ENCODE measurements at places on chromosomes 7 and 10.

- DNase-seq: no peak
- no peaks in the 10 kb centered on the region for H3K36me3 ChIP-seq
- peaks cover 25% of the 10 kb centered on the region for H3K27me3 ChIP-seq
- H3K4me3 ChIP-seq: no peak overlapping the region
- no peaks in the 10 kb centered on the region for H3K4me1 ChIP-seq
- no peak overlapping the region for H3K27ac ChIP-seq
Observed at GRCh38 chr10:3592424-3592823, 192.6 kb downstream of the KLF6 start.

GRCh38 chr10:124176349-124177179 is 83.2 kb upstream of the CHST15 start:
- H3K27ac ChIP-seq: no peak overlapping the region
- no peak for DNase-seq
- H3K4me3 ChIP-seq: no peak overlapping the region
- H3K27me3 ChIP-seq: peaks cover 8% of the 10 kb centered on the region

DNA sequence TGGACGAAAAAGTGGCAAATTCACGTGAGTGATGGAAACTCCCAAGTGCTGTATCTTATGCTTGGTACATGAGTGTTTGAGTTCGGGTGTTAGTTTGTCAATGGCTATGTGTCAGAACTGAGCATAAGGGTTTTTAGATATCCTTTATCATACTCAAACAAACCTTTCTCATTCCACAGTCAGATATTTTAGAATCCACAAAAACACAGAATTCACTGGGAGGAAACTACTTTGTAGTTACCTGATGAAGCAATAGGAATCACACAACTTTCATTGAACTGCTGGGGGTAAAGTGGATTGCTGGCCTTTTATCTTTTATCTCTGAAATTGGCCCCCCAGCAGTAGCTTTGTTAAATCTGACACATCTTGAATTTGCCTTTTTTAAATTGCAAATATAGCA is 64.0 kb downstream of the DKK1 start:
- H3K27ac ChIP-seq: no peak overlapping the region
- no peak overlapping the region for H3K4me3 ChIP-seq
- no peaks in the 10 kb centered on the region for H3K27me3 ChIP-seq
- H3K4me1 ChIP-seq: no peaks in the 10 kb centered on the region
- H3K36me3 ChIP-seq: no peaks in the 10 kb centered on the region

GRCh38 chr10:125455431-125455830 is 227.5 kb downstream of the TEX36 start:
- no peaks in the 10 kb centered on the region for H3K27me3 ChIP-seq
- no peak overlapping the region for H3K4me3 ChIP-seq
- no peaks in the 10 kb centered on the region for H3K4me1 ChIP-seq
- H3K27ac ChIP-seq: no peak overlapping the region

DNA sequence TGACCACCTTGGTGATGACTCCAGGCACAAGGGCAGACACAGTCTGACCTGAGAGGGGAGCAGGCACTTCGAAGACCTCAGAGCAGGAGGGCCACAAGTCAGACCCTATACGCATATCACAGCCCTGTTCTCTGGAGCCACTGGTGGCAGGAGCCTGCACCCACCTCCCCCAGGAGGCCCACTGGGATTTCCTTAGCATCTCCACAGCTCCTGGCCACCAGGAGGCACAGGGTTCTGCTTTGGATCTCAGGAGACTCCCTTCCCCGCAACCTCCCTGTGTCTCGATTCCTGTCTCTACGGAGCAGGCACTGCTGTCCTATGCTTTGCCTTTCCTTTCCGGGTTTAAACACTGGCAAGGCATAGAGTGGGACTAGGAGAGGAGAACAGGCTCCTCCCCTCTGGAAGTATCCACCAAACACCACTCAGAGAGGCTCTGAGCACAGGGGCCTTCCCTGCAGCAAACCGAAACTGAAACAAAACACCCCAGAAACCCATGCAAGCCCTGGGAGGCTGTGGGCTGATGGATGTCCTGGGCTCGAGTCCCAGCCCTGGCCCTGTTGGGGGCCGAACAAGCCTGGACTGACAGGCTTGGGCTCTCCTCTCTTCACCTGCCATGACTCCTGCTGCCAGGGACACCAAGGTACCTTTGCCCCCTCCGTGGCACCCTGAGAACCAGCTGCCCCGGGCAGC is 166.3 kb downstream of the NEURL1 start:
- H3K27me3 ChIP-seq: no peaks in the 10 kb centered on the region
- peaks cover 8% of the 10 kb centered on the region for H3K4me1 ChIP-seq
- DNase-seq: peak; percentile 66
- H3K36me3 ChIP-seq: peaks cover 17% of the 10 kb centered on the region

- no peaks in the 10 kb centered on the region for H3K4me1 ChIP-seq
- no peak overlapping the region for H3K27ac ChIP-seq
- H3K36me3 ChIP-seq: no peaks in the 10 kb centered on the region
- no peak overlapping the region for H3K4me3 ChIP-seq
Observed at GRCh38 chr10:95544783-95545500, 16.2 kb downstream of the SORBS1 start.

GRCh38 chr10:305034-305433 is 169.8 kb downstream of the ZMYND11 start:
- H3K27ac ChIP-seq: no peak overlapping the region
- DNase-seq: no peak
- no peaks in the 10 kb centered on the region for H3K4me1 ChIP-seq
- H3K27me3 ChIP-seq: no peaks in the 10 kb centered on the region
- no peaks in the 10 kb centered on the region for H3K36me3 ChIP-seq

GRCh38 chr10:118775478-118775877 is 20.7 kb upstream of the CACUL1 start:
- peaks cover 8% of the 10 kb centered on the region for H3K4me1 ChIP-seq
- peaks cover 5% of the 10 kb centered on the region for H3K27me3 ChIP-seq
- DNase-seq: no peak
- no peak overlapping the region for H3K4me3 ChIP-seq

DNA sequence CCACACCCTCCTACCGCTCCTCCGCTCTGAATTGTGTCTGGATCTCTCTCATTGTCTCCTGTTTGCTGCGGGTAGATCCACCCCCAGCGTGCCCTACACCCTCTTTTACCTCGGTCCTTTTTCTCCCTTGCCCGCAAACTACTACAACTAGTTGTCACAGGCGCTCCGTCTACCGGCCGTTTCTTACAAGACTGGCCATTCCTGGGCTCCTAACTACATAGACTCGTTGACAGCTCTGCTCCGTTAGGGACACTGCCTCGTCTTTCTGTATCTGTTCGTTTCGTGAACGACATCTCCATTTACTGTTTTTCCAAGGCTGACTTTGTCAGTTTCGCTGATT is 786 bp downstream of the TAF3 start:
- peak; percentile 17 for DNase-seq
- peak overlapping the region; percentile 97 for H3K4me3 ChIP-seq
- H3K27me3 ChIP-seq: peaks cover 18% of the 10 kb centered on the region
- H3K36me3 ChIP-seq: peaks cover 9% of the 10 kb centered on the region
- peaks cover 21% of the 10 kb centered on the region for H3K4me1 ChIP-seq
- H3K27ac ChIP-seq: peak overlapping the region; percentile 91

- no peaks in the 10 kb centered on the region for H3K4me1 ChIP-seq
- H3K36me3 ChIP-seq: no peaks in the 10 kb centered on the region
- H3K4me3 ChIP-seq: no peak overlapping the region
- DNase-seq: no peak
Observed at GRCh38 chr10:94623572-94623971, 60.0 kb upstream of the CYP2C18 start.

DNA sequence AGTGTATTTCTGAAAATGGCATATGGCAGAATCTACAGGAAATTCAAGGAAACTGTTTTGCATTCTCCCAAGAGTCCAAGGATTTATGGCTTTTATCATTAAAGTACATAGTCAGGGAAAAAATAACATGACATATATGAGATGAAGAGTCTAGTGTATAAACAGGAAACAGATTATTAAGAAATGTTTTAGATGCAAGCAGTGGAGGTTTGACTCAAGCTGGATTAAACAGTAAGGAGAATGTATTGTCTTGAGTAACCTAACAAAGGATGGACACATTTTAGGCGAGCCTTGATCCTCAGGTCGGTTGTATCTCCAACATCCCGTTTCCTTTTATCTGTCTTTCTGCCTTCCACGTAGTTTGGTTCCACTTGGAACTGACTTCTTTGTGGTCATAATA is 17.9 kb downstream of the OR6B1 start:
- DNase-seq: no peak
- no peak overlapping the region for H3K27ac ChIP-seq
- H3K4me3 ChIP-seq: no peak overlapping the region
- no peaks in the 10 kb centered on the region for H3K4me1 ChIP-seq

DNA sequence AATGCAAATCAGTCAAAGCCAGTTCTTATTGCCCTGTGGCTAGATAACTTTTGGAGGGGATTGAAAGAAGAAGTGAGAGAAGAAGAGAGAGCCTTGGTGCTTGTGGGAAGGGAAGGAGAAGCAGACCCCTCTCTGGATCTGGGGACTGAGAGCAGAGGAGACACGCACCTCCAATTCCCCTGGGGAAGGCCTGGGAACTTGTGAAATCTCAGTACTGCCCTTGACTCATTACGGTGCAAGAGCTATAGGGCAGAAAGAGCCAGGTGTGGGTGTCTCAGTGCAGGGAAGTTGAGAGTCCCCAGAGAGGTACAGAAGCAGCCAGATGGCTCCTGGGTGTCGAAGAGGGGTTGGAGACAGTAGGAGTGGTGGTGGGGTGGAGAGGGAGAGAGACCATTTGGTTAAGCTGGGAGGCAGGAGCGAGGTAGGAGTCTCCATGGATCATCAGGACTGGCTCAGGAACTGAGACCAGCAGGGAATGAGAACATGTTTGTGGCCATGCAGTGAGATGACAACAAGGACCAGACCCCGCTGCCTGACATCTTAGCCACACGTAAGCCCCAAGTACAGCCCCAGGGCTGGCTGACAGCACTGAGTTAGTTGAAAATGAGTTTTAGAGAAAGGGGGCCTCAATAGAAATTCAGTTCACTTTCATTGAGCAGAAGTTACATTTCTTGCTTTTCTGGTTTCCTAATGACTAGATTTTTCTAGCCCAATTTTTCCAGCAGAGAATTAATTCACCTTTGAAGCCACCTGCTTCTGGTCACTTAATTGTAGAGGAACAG is 238.2 kb downstream of the BUB3 start:
- H3K27ac ChIP-seq: no peak overlapping the region
- H3K27me3 ChIP-seq: no peaks in the 10 kb centered on the region
- no peaks in the 10 kb centered on the region for H3K4me1 ChIP-seq
- no peak overlapping the region for H3K4me3 ChIP-seq
- H3K36me3 ChIP-seq: no peaks in the 10 kb centered on the region
- DNase-seq: no peak

DNA sequence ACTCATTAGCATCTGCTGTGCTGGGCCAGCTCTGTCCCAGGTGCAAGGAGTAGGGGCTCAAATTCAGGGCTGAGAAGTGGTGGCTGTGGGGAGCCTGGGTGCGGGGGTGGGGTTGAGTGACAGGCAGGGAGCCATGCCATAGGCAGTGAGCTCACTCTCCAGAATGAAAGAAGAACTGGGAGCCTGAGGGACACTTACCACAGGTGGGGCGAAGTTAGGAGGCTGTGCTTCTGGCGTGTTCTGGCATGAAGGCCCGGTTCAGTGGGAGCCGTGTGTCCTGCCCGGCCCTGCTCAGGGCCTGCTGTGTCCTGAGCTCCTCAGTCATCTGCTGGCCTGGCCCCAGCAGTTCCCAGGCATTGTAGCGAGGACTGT is 62.5 kb downstream of the MKI67 start:
- H3K4me1 ChIP-seq: peaks cover 63% of the 10 kb centered on the region
- no peak for DNase-seq
- H3K27ac ChIP-seq: peak overlapping the region; percentile 93
- H3K4me3 ChIP-seq: peak overlapping the region; percentile 78
- no peaks in the 10 kb centered on the region for H3K27me3 ChIP-seq

DNA sequence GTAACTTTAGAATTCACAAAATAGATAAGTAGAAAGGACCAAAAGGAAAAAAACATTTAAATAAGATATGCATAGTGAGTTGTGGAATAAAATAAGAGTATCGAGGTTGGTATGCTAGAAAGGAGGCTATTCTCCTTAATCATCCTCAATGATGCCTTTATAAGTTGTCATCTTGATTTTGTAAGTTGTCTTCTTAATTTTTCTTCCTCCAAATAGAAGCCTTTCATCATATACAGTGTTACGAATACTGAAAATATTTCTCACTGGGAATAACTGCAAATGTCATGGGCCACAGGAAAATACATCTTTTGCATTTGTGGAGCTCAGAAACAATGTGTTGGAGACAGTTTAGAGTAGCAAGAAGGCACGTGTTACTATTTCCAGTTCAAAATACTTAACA is 31.5 kb upstream of the PRTFDC1 start:
- H3K4me3 ChIP-seq: no peak overlapping the region
- H3K4me1 ChIP-seq: no peaks in the 10 kb centered on the region
- no peak for DNase-seq
- no peaks in the 10 kb centered on the region for H3K36me3 ChIP-seq
- H3K27me3 ChIP-seq: peaks cover 4% of the 10 kb centered on the region
- no peak overlapping the region for H3K27ac ChIP-seq

- no peaks in the 10 kb centered on the region for H3K27me3 ChIP-seq
- peaks cover 44% of the 10 kb centered on the region for H3K4me1 ChIP-seq
- peaks cover 45% of the 10 kb centered on the region for H3K36me3 ChIP-seq
- DNase-seq: peak; percentile 63
Observed at GRCh38 chr10:6498771-6499170, 81.3 kb downstream of the PRKCQ start.

DNA sequence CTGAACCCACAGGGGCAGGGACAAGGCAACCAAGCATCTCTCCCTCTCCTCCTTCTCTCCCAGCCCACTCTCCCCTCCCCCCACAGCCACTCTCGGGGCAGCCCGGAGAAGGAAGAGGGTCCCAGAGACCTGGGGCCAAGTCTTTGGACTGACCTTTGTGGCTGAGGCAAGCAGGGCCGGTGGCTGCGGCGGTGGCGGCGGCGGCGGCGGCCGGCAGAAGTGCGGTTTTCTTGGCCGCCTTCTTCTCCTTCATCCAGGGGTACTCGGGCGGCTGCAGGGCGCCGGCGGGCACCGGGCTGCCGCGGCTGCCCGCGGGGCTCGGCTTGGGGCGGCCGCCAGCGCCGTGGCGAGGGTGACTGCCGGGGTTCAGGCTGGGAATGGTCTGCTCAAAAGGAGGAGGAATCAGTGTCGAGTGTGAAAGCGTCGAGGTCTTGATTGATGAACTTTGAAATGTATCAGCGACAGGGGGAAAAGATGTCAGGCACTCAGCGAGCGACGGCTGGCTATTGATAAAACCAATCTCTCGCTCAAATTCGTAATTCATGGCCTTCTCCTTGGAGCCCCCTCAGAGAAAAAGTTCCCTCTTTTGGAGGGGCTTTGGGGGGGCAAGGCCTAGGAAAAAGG is 414 bp downstream of the HOXA2 start:
- H3K36me3 ChIP-seq: peaks cover 3% of the 10 kb centered on the region
- H3K27ac ChIP-seq: no peak overlapping the region
- H3K4me3 ChIP-seq: no peak overlapping the region
- peaks cover 17% of the 10 kb centered on the region for H3K4me1 ChIP-seq

Data from activated T-helper 1 cell treated with anti-CD3 and anti-CD28 coated beads, Interleukin-12 subunit alpha, Interleukin-12 subunit beta, Interleukin-2, Interleukin-4 antibody, amounts not matched to agents 30 ng/mL and 10 ng/mL and 1 ng/mL, durations not matched to agents 14 hours and 24 hours and 36 hours (primary cell).